Epithelial cell of alveolus of lung (primary cell): ENCODE measurements at places on chromosomes 13 and 19. TPM values are rescaled to one million over a fixed set of nuclear protein-coding genes. Genes with fewer than 3 reads are reported as not detected.

ZNF234 gene
- 3.4 and 5.0 TPM in 2 replicates for total RNA-seq

ZNF442 gene
- 0.26 and 1.4 TPM in 2 replicates for total RNA-seq

IFNL1 gene
- not detected in 2 replicates for total RNA-seq

MCEMP1 gene
- not detected in 2 replicates for total RNA-seq

CPAMD8 gene
- total RNA-seq = 0.88 and 0.91 TPM in 2 replicates

SGTA gene
- 76.5 and 78.9 TPM in 2 replicates for total RNA-seq

PSG7 gene
- total RNA-seq = not detected in 2 replicates

SGCG gene
- 3.8 and 4.3 TPM in 2 replicates for total RNA-seq

RASIP1 gene
- total RNA-seq = 3.4 and 8.3 TPM in 2 replicates

LPAR2 gene
- 0.65 and 9.2 TPM in 2 replicates for total RNA-seq

ELSPBP1 gene
- not detected in 2 replicates for total RNA-seq

ZNF784 gene
- total RNA-seq = 3.9 and 5.3 TPM in 2 replicates

GIPC3 gene
- total RNA-seq = 0.13 and 1.0 TPM in 2 replicates

DNMT1 gene
- total RNA-seq = 99.0 and 101 TPM in 2 replicates

F7 gene
- not detected in 2 replicates for total RNA-seq

TEX101 gene
- not detected in 2 replicates for total RNA-seq

DIRAS1 gene
- 0.26 and 3.5 TPM in 2 replicates for total RNA-seq

ERF gene
- 54.2 and 58.3 TPM in 2 replicates for total RNA-seq
